ENCODE measurements at places on chromosomes 4 and X. TPM values are rescaled to one million over a fixed set of nuclear protein-coding genes. Genes with fewer than 3 reads are reported as not detected.

DNA sequence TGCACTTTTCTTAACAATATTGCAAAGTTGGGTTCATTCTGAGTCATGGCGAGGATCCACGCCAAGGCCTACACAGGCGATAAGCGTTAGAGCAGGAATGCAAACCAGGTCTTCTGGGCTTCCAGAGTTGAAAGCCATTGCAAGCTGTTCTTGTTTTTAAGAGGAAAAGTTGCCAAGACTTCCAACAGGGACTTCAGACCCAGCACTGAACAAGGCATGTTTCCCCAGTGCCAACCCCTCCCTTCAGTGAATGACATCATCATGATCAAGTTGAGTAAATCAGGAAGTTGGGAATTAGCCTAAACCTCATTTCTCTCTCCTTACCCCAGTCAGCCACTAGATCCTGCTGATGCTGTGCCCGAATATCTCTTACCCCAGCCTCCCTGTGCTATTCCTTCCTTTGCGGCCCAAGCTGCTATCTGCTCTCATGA, 355.1 kb downstream of the HS3ST1 start:
- H3K36me3 ChIP-seq, result no peaks in the 10 kb centered on the region
- no peaks in the 10 kb centered on the region for H3K27me3 ChIP-seq
- H3K4me3 ChIP-seq, result no peak overlapping the region
- DNase-seq, result peak; percentile 38
- peaks cover 3% of the 10 kb centered on the region for H3K4me1 ChIP-seq

GRCh38 chr4:108988464-108989195, 225.8 kb upstream of the ETNPPL start:
- DNase-seq, result no peak
- no peak overlapping the region for H3K4me3 ChIP-seq
- H3K36me3 ChIP-seq, result no peaks in the 10 kb centered on the region
- no peak overlapping the region for H3K27ac ChIP-seq
- no peaks in the 10 kb centered on the region for H3K4me1 ChIP-seq
- H3K27me3 ChIP-seq, result no peaks in the 10 kb centered on the region

GRCh38 chrX:134908356-134908755, 82.4 kb upstream of the SMIM10 start:
- no peak overlapping the region for H3K4me3 ChIP-seq
- no peaks in the 10 kb centered on the region for H3K27me3 ChIP-seq
- H3K4me1 ChIP-seq, result no peaks in the 10 kb centered on the region
- H3K27ac ChIP-seq, result no peak overlapping the region
- H3K36me3 ChIP-seq, result no peaks in the 10 kb centered on the region

Gene CCDC110
- 3.0 TPM for total RNA-seq

Gene DMRTC1
- not detected for total RNA-seq
